Hematopoietic multipotent progenitor cell treated with erythropoietin and hydrocortisone succinate and interleukin-3 and kit ligand, for 8 days (in vitro differentiated cells): ENCODE measurements at places on chromosomes 7 and 10.

GRCh38 chr7:123352973-123353372, 153.2 kb upstream of the SLC13A1 start:
- DNase-seq, result no peak

- no peak for DNase-seq
These were observed 562.8 kb downstream of the SUGCT start for GRCh38 chr7:40697653-40698052.

DNA sequence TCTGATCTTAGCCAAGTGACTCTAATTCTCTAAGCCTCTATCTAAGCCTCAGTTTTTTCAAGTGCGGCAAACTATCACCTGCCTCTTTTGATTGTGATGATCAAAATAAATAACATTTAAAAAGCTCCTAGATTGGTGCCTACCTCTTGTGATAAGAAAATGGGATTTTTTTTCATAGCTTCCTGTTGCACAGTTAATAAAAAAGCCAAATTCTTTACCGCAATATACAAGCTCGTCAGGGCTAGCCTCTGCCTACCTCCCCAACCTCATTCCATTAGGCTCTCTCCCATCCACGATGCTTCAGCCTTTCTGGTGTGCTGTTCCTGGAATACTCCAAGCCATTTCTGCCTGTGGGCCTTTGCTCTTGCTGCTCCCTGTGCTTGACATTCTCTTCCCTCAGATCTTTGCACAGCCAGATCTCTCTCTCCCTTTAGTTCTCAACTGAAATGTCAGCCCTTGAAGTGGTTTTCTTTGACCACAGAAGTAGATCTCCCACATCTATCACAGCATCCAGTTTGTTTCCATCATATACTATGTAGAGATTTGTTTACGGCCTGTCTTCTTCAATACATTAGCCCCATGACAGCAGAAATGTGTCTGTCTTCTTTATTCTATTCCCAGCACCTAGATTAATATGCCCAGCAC, 48.8 kb downstream of the SFR1 start:
- DNase-seq, result no peak

- no peak for DNase-seq
These were observed 370.6 kb downstream of the PARD3 start for GRCh38 chr10:34444223-34445183.

DNA sequence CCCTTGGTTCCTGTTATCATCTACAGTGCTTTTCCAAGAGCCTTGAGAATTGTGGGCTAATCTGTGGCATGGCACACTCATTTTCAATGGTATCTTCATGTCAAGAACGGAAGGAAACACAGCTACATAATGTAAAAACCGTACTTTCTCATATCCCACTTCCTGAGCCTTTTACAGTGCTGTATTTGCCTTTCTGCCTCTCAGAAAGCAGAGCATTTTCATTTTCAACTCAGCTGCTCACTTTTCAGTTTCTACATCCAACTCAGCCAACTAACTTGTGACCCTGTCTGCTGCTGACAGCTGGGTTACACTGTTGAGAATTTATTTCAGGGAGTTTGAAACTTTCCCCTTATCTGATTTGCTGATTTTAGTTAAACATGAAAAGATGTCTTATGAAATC, 875.8 kb upstream of the KCND2 start:
- DNase-seq, result no peak

DNA sequence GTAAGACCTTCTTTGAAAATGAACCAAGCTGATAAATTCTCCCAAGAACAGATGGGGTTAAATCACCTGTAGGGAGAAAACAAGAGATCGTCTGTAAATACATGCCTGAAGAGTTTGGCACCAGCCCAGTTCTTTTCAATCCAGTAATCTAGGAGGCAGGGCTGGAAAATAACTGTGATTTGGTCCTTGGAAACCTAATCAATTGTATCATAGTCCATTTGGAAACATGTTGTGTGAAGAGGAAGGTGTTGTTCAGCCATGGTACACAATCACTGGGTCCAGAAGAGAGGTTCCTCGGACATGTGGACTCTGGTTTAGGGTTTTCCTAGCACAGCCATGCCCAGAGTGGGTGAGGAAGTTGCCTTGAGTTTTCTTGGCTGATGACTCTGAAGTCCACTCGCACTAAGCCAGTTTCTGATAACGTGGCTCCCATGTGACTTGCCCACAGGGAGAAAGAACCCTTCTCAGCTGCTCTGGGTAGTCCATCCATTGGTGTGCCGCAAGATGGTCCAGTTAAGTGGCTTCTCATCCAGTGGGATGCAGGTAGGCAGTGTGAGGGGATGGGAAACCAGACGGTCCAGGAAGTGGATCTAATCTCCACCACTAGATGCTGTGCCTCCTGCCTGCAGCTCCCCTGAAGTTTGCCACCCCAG, 5.1 kb downstream of the BLNK start:
- DNase-seq, result no peak

DNA sequence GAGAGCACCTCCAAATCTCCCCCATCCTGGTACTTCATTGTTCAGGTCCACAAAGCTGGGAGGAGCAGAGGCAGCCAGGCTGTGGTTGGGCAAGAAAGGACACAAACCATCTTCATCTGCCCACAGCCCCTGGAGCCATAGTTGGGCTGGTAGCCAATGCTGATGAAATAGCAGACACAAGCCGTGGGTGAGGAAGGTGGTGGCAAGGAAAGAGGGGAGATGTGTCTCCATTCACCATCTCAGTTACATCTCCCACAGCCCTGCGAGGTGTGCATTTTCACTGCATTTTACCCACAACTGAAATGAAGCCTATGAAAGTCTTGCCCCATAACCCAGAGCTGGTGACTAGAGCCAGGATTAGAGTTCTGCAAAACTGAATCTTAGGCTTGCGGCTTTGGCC, 35.0 kb downstream of the PIK3AP1 start:
- DNase-seq, result peak; percentile 72

DNA sequence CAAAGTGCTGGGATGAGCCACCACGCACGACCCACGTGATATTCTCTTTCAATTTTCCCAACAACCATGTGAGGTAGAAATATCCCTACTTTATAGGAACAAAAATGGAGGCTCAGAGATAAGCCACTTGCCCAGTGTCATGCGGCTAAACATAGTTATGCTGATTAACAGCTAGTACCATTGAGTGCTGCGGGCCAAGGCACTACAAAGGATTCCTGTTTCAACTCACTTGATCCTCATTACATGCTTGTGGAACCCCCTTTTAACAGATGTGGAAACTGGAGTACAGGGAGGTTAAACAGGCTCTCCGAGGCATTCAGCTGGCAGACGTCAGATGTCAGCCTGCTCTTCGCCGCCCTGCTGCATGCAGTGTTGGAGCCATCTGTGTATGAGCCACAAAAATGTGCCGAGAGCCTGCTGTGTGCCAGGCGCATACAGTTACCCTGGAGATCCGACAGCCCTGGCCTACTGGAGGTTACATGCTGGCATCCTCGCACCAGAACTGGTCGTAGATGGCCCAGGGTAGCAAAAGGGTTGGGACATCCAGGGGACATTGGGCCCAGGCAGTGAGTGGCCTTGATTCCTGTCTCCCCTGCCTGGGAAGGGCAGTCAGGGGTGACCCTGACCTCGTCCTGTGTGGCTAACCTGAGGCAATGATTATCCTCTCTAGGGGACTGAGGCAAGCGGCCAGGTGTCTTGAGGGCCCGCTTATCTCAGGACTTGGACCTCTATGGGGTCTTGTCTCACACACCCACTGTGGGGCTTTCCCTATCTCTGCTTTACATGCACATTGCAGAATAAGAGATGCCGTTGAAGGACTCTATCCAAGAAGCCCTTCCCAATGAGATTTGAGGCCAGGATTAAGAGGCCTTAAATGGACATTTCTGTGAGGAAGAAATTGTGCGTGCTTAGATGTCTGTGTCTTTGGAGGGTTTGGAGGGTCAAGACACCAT, 18.5 kb upstream of the SRGN start:
- no peak for DNase-seq
